ENCODE measurements at places on chromosomes 2 and 18.

GRCh38 chr18:63303547-63303946, 16.0 kb downstream of the BCL2 start:
- DNase-seq, result no peak

- DNase-seq, result no peak
Measured at GRCh38 chr2:7119132-7119835, 202.1 kb downstream of the RNF144A start.

- peak; percentile 43 for DNase-seq
Measured at GRCh38 chr2:192007581-192008228, 160.8 kb upstream of the CAVIN2 start.

DNA sequence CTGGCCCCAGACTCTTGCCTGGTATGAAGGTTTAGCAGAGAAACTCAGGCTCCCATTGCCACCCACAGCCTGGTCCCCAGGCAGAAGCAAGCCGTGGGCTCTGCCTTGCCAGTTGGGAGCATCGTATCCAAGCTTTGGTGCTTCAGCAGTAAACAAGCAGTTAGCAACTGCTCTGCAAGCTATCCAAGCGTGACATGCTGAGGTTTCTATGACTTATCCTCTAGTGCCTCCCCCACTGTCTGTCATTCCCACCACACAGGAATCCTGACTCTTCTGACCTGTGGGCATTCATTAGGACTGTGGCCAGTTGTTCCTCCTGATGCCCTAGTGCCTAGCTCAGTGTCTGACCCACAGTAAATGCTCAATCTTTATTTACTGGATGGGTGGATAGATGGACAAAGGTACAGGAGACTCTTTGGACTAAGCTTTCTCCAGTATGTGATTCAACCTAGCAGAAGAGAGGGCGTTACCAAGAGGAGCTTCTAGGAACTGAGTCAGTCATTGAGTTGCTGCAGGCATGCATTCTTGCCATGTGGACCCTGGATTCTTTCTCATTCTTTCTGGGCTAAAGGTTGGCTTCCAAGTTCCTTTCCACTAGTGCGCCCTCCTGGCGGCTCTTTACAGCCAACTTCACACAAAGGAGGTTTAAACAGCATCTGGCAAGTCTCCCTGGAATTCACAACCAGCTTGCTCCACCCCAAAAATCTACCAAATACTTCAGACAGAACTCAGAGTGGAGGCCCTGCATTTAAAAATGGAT, 40.6 kb upstream of the MRPL19 start:
- DNase-seq, result no peak

DNA sequence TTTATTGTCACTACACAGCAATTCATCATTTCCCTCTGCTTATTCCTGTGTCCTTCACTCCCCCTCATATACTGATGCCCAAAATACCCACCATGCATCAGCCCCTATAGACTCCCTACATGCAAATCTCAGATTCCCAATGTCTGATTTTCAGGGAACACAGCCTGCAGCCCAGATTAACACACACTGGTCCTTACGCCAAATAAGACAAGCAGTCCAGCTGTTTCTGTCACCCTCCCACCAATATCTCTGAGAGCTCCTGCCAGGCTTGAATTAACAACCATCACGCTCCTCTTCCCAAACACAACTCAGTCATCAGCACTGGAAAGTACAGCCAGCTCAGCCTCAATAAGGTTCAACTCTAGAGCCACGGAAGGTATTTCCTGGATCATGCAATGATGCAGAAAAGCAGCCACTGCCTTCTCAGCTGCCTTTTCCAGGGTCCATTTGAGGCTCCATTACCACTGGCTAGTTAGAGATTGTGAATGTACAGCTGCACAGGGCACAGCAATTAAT, 39.0 kb upstream of the SLC35F5 start:
- no peak for DNase-seq

DNA sequence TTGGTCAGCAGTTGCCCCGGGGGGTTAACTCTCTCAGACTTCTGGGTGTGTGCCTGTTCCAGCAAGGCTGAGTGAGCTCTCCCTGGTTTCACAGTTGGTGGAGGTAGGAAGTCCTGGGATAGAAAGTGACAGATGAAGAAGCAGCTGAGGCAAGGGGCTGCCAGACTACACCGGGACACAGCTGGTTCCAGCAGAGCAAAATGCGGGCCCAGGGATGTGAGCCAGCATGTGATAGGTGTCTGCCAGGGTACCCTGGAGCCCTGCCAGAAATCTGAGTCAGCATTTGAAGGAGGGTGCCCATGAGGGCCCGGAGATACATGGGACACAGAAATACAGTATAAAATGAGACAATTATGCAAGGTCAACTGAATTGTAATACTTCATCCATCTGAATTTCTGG, 79.3 kb upstream of the LGALSL start:
- no peak for DNase-seq

DNA sequence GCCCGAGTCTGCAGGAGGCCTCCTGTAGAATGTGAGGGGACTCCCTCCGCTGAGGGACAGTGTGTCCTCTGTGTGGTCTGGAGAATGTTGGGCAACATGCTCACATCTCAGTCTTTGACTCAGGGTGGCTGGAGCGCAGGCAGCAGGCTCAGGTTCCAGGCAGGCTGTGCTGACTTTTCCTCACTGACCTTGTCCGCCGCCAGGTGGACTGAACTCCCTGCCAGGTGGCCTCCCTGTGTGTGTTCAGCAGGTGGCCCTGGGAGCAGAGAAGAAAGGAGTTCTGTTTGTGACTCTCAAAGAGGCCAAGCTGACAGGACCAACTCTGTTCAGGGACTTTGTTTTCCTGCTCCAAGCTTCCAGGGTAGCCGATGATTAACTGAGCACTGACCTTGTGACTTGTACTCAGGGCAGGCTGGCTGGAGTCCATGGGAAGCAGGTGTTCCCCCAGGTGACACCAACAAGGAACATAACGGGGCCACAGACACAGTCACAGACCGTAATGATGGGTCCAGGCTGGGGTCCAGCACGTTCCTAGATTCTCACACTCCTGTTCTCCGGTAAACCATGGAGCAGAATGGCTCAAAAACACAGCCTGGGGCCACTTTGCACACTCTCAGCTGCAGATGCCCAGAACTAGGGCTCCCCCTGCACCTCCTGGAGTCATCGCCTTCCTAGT, 439.8 kb downstream of the RNF144A start:
- no peak for DNase-seq

DNA sequence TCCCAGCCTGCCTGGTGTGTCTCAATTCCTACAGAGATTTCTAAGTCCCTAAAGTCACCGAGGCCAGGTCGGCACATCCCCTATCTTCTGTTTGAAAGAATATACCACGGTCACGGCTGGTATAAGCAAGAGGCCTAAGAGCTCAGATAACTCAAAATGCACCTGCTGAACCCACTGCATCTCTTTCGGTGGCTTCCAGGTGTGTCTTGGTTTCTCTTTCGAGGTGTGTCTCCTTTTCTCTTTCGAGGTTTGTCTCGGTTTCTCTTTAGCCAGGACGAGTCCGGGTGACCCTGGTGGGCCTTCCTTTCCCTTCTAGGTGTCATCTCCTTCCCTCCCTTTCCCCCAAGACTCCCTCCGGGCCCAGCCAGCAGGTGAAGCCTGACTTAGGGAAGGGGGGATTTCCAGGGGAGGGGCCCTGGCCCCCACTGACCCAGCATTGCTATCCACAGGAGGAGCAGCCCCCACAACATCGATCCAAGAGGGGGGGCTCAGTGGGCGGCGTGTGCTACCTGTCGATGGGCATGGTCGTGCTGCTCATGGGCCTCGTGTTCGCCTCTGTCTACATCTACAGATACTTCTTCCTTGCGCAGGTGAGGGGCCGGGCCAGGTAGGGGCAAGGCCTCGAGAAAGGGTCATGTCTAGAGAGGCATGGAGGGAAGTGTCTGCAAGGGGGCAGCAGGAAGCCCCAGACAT, 8.4 kb downstream of the ITM2C start:
- no peak for DNase-seq

DNA sequence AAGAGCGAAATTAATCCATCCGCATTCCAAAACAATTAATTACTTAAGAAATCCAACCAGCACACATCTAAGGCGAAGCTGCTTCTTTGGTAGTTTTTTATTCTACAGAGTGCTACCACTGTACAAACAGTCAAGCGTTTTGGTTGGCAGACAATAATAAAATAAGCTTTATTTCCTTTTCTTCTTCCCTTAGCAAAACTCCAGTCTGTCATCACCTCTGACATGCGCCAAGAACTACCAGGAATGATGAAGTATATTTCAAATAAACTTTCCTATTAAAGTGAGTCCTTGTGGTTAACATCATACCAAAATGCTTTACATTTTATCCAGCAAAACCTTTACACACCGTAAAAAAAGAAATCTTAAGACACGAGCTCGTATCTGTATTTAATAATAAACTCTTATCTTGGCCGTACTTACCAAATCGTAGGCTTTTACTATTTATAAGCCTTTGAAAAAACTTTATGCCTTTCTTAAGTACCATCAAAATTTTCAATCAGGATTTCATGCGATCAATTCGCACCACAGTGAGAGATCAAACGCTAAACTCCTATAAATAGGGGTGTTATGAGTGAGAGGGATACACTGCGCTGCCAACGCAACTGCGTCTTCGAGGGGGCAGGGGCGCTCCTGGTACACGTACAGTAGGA, 1.3 kb downstream of the ATL2 start:
- peak; percentile 80 for DNase-seq

GRCh38 chr18:5948781-5949180, 53.5 kb upstream of the TMEM200C start:
- DNase-seq, result no peak

DNA sequence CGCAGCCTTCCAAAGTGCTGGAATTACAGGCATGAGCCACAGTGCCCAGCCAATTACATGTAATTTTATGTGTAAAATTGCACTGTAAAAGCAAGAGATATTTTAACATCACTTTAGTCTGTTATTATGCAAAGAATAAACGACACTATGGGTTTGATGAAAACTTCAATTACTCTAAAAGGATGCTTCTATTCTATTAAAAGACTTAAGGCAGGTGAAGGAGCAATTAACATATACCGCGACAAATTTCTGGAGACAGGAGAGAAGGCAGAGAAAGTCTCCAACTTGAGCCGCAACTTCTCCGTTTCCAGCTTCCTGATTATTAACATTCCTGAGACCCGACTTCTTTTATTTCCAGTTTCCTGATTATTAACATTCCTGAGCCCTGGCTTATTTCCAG, 53.7 kb downstream of the FAM210A start:
- DNase-seq, result no peak

- DNase-seq, result no peak
Measured at GRCh38 chr2:126720638-126721037, 64.7 kb downstream of the GYPC start.

DNA sequence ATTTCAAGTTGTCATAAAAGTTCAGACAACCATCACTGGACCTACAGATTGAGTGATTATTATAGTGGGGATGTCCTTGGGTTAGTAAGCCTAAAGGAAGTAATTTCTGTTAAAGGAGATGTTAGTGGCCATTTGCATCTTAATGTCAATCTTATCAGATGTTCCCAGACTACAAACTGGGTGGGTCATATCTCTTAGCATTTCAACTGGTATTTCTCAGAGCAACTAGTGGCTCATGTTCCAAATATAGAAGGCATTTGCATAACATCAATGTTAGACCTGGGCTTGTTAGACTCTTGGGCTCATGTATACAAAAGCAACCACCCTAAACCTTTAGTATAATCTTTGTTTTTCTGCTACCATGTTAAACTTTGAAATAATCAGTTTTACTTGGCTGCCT, 17.9 kb downstream of the PLEKHA3 start:
- DNase-seq, result no peak

- DNase-seq, result no peak
Measured at GRCh38 chr2:191942090-191942738, 95.3 kb upstream of the CAVIN2 start.

DNA sequence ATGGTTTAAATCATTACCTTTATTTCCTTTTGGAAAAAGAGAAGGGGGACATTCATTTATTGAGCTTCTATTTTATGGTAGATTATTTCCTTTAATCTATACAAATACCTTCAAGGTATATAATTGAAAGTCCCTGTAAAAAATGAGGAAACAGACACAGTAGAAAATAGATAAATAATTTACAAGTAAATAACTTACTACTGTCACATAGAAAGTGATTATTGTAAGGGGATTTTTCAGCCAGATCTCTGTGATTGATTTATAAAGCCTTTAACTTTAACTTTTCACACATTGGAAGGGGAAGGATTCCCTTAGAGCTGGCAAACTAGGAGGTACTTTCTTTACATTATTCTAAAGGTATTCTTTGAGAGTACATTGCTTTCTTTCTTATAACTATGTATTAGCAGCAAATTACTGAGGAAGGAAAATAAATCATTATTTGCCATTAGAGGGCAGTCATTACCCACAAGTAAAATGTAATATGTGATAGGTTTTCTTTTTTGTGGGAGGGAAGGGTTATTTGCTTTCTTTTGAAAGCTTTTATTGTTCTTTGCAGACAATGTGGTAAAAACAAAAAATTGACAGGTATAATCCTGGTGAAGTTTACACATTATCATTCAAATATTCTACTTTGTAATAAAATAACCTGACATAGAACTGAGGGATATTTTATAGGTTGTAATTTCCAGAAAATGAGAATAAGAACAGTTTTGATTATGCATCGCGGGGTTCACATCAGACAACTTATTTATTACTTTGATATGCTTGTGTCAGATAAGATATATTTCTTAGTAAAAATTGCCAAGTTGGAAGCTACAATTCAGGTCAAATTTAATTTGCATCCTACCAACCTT, 24.8 kb upstream of the RPE start:
- DNase-seq, result peak; percentile 36

GRCh38 chr18:75206452-75207309, 2.3 kb downstream of the PTGR3 start:
- no peak for DNase-seq

DNA sequence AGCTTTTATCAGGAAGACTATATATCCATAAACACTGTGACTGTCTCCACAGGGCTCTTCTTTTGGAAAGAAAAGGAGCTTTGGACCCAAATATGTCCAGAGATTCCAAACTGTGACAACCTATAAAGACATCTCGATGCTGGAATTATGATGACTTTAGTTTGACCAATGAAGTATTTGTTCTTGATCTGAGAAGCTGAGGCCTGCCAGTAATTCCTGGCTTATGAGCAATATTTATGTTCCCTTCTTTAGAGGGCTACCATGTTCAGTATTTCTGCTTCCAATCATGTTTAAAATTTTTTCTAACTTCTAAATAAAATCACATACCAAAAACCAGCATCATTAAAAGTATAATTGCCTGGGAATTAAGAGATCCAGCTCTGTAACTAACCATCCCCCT, 41.1 kb downstream of the FEZ2 start:
- DNase-seq, result no peak

Data from dermis microvascular lymphatic vessel endothelial cell (primary cell).